ENCODE measurements at places on chromosomes 13 and 19.

GRCh38 chr19:3398900-3399278 lies 32.5 kb downstream of the NFIC start:
- DNase-seq = no peak

- peak; percentile 58 for DNase-seq
These were observed 73.7 kb downstream of the CYSLTR2 start for GRCh38 chr13:48727241-48728011.

DNA sequence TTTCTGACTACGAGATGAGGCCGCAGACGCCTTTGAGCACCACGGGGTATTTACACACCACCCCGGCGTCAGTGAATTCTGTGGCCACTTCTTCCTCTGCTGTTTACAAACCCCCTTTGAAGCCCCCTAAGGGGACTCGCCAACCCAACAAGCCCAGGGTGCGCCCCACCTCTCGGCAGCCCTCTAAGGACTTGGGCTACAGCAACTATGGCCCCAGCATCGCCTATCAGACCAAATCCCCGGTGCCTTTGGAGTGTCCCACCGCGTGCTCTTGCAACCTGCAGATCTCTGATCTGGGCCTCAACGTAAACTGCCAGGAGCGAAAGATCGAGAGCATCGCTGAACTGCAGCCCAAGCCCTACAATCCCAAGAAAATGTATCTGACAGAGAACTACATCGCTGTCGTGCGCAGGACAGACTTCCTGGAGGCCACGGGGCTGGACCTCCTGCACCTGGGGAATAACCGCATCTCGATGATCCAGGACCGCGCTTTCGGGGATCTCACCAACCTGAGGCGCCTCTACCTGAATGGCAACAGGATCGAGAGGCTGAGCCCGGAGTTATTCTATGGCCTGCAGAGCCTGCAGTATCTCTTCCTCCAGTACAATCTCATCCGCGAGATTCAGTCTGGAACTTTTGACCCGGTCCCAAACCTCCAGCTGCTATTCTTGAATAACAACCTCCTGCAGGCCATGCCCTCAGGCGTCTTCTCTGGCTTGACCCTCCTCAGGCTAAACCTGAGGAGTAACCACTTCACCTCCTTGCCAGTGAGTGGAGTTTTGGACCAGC lies 5.3 kb downstream of the SLITRK5 start:
- DNase-seq = no peak

GRCh38 chr13:97240788-97241734 lies 18.9 kb downstream of the MBNL2 start:
- DNase-seq = no peak

DNA sequence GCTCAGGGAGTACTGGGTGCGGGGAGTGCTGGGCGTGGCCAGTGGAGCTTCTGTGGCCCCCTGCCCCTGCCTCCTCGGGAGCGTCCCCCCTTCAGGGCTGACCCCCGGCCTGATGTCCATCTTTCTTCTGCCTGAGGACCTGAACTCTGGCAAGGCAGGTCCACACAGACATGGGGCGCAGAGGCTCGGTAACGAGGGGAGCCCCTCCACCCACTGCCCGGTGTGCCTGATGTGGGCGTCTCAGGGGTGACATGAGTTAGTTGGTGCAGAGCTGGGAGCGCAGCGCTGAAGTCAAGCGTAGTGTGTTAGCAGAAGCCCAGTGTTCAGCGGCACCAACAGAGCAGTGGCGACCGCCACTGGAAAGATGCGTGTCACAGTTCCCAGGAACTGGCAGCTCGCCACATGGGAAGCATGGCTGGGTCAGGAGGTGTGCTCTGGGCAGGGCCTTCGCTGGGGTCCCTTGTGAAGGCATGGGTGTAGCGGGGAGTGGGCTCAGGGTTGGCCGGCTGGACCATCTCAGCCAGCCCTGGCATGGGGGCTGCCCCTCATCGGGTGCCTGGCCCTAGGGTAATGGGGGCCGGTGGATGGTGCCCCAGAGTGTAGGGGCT lies 11.5 kb downstream of the THOP1 start:
- DNase-seq = no peak

DNA sequence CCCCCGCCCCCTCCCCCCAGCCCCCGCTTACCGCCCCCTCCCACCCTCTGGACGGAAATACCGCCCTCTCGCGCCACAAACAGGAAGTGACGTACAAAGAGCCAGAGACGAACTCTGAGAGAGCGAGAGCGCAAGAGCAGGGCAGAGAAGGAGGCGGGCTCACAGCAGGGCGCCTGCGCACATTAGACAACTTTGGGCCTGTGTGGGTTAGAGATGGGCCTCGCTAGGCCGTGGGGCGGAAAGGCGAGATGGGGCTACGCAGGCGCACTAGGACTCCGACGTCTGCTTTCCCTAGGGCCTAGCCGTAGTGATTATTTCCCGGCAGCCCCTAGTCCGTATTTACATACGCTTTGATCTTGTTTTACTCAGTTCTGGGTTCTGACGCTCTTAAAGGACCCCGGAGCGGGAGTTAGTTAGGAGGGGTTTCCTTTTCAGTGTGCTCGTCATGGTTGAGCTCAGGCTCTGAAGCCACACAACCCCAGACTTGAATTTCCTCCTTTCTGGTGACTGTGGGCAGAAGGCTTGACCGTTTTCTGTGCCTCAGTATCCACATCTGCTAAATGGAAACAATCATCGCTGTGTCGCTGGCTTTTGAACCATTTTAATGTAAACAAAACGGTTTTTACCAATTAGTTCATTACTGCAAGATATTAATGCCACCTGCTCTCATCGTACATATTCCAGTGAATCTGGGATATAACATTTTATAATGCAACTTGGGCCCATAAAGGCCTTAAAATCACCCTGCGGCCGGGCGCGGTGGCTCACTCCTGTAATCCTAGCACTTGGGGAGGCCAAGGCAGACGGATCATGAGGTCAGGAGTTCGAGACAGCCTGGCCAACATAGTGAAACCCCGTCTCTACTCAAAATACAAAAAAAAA lies 449 bp upstream of the AKT2 start:
- peak; percentile 100 for DNase-seq

All from eye (tissue), 1 donor.